ENCODE measurements at places on chromosomes 6 and 20. TPM values are rescaled to one million over a fixed set of nuclear protein-coding genes. Genes with fewer than 3 reads are reported as not detected.

The HLA-DOA gene
- total RNA-seq: 0.16 TPM

The ANKEF1 gene
- 2.7 TPM for total RNA-seq

The SLC35D3 gene
- not detected for total RNA-seq

The BMP2 gene
- total RNA-seq: 5.3 TPM

The TNXB gene
- total RNA-seq: 2.5 TPM

The KCNK17 gene
- total RNA-seq: not detected

The TASP1 gene
- total RNA-seq: 27.5 TPM

The SEC63 gene
- total RNA-seq: 56.8 TPM

The SPAG4 gene
- total RNA-seq: 1.4 TPM

The EFCAB8 gene
- not detected for total RNA-seq

All from occipital lobe (tissue), 3 donors.